Smooth muscle cell of the brain vasculature (primary cell): ENCODE measurements at places on chromosomes 13 and 19.
A peak's percentile ranks its signal among the peaks of the same experiment; 100 is the strongest.

GRCh38 chr19:1295169-1296012, 9.7 kb downstream of the EFNA2 start:
- DNase-seq, result no peak

- no peak for DNase-seq
Measured at GRCh38 chr19:8342316-8342683, 762 bp downstream of the KANK3 start.

DNA sequence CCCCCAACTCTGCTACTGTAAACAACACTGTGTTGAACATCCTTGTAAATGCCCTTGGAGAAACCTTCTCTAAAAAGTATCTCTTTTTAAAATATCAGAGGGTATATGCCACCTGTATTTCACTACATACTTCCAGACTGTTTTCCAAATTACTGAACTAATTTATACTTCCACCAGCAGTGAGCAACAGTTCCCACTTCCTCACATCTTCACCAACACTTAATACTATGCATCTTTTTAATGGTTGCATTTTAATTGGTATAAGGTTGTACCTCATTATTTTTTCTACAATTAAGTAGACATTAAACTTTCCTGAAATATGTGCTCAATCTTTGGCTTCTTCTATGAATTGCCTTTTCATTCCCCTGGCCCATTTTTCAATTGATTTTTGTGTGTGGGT, 21.8 kb downstream of the CLEC4M start:
- DNase-seq, result no peak

- DNase-seq, result no peak
Measured at GRCh38 chr13:29125934-29126424, 305.8 kb downstream of the MTUS2 start.

DNA sequence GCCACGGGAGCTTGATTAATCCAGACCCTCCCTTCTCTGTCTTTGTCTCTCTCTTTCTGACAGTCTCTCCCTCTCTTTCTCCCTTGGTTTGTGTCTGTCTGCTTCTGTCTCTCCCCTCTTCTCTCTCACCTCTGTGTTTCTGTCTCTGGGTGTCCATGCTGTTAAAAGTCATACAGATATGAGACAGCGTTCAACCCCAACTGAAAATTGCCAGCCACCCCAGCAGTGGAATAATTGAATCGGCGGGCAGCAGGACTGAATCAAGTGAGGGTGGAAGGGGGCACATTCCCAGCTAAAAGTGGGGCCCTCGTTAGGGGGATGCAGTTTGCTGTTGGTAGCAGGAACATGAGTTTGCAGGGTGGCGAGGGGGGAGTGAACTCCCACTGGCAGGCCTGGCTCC, 43.7 kb downstream of the TINCR start:
- DNase-seq, result no peak

DNA sequence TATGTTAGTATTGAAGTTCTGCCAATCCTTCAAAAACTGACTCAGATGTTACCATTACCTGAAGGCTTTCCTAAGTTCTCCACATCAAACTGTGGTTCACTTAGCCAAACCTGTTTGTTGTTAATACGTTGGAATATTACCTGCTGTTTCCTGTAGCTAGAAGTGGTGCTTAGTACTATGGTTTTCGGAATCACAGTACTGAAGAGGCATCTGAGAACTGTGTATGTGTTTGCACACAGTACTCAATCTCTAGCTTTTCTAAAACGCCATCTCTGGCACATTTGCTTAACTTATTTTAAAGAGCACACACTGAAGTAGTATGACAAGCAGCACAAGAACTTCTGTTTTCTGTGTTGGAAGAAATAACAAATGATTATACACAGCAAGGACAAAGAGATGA, 248.2 kb downstream of the SHISA2 start:
- DNase-seq, result no peak

DNA sequence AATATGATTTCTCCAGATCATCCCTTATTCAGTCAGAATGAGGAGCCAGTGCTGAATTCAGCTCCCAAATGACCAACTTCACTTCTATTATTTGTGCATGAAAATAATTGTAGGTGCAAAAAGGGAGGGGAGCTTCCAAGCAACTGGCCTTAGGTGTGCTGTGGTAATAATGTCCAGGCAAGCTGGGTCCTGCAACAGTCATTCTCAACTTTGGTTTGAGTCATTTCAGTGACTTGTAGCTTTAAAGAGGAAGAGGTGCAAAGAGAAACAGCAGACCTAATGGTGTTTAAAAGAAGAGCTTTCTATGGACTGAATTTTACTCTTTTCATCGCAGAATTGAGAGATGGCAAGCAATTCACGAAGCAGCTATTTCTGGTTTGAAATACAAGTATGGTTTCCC, 29.2 kb upstream of the FGF9 start:
- no peak for DNase-seq

- no peak for DNase-seq
Measured at GRCh38 chr13:74153316-74153715, 19.1 kb upstream of the KLF12 start.

DNA sequence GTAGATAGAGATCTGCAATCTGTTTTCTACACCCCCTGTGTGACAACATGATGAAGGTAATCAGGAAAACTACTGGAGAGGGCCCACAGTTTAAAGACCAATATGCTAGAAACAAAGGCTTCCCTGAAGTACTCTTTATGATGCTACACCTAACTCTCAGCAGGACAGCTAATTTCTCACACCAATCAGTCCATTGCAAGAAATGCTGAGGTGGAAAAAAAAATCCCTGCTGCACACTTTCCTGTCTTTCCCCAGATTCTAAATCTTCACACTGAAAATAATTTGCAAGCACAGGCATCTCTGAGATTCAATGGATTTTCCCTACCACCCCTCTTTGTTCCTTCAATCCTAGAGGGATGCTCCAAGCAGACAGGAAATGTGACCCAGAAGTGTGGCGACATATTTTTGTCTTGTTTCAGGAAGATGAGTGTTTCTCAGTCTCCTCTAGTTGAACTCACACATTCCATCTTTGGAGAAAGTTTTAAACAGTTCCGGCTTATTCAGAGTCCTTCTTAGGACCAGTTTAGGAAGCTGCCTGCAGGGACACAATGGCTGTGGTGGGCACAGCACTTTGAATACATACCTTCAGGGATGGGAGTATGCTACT, 671.6 kb downstream of the DIAPH3 start:
- DNase-seq, result no peak

GRCh38 chr19:40424637-40425449, 949 bp downstream of the SERTAD1 start:
- no peak for DNase-seq

DNA sequence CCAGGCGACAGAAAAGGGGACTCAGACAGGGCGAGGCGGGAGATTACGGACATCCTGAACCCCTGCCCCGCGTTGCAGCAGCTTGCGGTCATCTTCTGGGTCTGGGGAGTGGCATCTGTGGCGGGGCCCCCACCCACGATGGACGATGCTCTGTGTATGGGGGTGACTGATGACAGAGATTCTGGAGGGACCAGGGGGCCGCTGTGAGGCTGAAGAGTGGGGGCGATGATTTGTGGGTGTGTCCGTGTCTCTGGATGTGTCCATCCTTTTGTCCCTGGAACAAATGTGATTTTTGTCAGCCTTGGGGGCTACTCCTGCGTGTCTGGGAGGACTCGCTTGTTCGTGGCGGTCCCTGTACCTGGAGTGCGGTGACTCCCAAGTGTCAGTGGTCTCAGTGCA, 17.7 kb downstream of the ZNF77 start:
- no peak for DNase-seq

- no peak for DNase-seq
Measured at GRCh38 chr13:103031332-103031873, 34.8 kb downstream of the SLC10A2 start.

- no peak for DNase-seq
Measured at GRCh38 chr19:14475251-14476073, at the start of gene PTGER1. PTGER1 (minus strand) TSS chr19:14475354; CDS start chr19:14474320, 1,034 bp downstream.

DNA sequence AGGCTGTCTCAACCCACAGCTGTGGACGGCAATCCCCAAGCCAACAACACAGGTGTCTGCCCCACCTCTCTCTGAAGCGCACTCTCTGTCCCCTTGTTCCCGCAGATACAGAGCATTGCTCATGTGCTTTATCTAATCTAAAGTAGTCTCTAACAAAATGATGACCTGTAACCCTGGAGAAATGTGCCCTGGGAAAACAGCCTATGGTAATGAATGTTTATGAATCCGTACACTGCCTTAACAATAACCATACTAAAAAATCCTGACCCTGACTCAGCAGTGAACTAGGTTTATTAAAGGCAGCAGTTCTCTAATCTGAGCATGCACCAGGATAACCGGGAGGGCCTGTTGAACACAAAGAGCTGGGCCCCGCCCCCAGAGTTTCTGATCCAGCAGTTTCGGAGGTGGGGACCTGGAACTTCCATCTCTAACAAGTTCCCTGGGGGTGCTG, 50.7 kb upstream of the SLC15A1 start:
- no peak for DNase-seq

- peak; percentile 7 for DNase-seq
Measured at GRCh38 chr13:33017323-33017929, 1.2 kb downstream of the KL start.

- no peak for DNase-seq
Measured at GRCh38 chr13:22040810-22041364, 370.0 kb downstream of the FGF9 start.
